ENCODE measurements at places on chromosomes 7 and 10. TPM values are rescaled to one million over a fixed set of nuclear protein-coding genes. Genes with fewer than 3 reads are reported as not detected.

- no peak for DNase-seq
- H3K27ac ChIP-seq, result no peak overlapping the region
- H3K4me3 ChIP-seq, result no peak overlapping the region
- H3K4me1 ChIP-seq, result no peaks in the 10 kb centered on the region
These were observed 3.8 kb upstream of the TCERG1L start for GRCh38 chr10:131315344-131315743.

DNA sequence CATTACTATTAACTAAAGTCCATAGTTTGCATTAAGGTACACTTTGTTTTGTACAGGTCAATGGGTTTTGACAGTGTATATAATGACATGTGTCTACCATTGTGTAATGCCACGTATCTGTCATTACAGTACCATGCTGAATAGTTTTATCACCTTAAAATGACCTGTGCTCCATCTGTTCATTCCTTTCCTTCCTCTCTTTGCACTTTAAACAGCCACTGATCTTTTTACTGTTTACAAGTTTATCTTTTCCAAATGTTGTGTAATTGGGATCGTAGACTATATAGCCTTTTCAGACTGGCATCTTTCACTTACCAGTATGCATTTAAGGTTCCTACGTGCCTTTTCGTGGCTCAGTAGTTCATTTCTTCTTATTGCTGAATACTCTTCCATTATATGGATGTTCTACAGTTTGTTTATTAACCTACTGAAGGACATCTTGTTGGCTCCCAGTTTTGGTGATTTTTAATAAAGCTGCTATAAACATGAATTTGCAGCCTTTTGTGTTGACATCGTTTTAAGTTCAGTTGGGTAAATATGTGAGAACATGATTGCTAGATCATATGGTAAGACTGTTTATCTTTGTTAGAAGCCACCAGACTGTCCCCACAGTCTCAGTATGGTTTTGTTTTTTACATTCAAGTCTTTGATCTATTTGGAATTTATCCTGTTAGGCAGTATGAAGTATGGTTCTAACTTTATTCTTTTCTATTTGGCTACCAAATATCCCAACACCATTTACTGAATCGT, 24.7 kb downstream of the STAM start:
- H3K27ac ChIP-seq, result peak overlapping the region; percentile 66
- H3K4me3 ChIP-seq, result no peak overlapping the region
- no peak for DNase-seq
- H3K4me1 ChIP-seq, result peaks cover 81% of the 10 kb centered on the region
- no peaks in the 10 kb centered on the region for H3K27me3 ChIP-seq

GRCh38 chr7:31478721-31479120, 35.2 kb upstream of the ITPRID1 start:
- H3K27me3 ChIP-seq, result no peaks in the 10 kb centered on the region
- H3K4me1 ChIP-seq, result no peaks in the 10 kb centered on the region
- H3K27ac ChIP-seq, result no peak overlapping the region
- DNase-seq, result no peak
- H3K4me3 ChIP-seq, result no peak overlapping the region

- no peaks in the 10 kb centered on the region for H3K4me1 ChIP-seq
- H3K4me3 ChIP-seq, result no peak overlapping the region
- no peak for DNase-seq
- no peaks in the 10 kb centered on the region for H3K36me3 ChIP-seq
- H3K27ac ChIP-seq, result no peak overlapping the region
These were observed 69.0 kb downstream of the FAM107B start for GRCh38 chr10:14705548-14706230.

The ZNF804B gene
- not detected for total RNA-seq

The GPR158 gene
- total RNA-seq, result not detected

DNA sequence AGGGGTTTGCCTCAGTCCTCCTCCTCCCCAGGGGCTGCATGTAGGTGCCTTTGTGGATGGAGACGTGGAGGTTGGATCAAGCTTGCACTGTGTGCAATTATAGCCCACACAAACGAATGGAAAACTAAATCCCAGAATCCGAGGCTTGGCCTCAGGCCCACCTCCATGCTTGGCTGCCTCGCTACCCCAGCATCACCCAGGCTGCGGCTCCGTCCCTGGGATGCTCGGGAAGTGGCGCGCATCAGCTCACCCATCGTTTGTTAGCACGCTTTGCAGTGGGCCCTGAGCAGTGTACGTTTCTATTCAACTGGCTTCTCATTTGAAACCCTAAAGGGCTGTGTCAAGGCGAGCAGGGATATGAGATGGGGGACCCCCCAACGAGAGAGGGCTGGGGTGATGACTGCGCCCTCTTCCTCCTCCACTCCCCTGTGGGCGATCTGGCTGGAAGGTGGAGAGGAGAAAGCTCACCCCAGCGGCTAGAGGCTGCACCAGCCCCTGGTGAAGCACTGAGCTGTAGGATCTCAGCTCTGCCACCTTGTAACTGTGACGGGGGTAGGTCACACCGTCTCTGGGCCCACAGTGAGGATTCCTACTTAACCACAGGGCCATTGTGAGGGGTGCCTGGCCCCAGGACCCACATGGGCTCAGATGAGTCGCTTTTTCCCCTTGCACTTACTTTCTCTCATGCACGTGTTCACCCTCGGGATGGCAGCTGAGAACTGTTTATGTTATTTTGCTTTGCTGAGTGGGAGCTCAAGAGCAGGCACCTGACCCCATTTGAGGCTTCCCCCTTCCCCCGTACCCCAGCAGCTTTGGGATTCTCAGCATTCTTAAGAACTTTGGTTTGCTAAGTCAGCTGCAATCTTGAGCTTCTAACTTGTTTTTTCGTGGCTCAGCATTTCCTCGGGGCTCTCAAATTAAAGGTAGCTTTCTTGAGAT, 12.7 kb upstream of the BTBD16 start:
- no peaks in the 10 kb centered on the region for H3K36me3 ChIP-seq
- DNase-seq, result no peak
- no peak overlapping the region for H3K27ac ChIP-seq
- H3K4me3 ChIP-seq, result no peak overlapping the region

GRCh38 chr10:3785851-3786271, 852 bp upstream of the KLF6 start:
- H3K36me3 ChIP-seq, result no peaks in the 10 kb centered on the region
- peaks cover 6% of the 10 kb centered on the region for H3K4me1 ChIP-seq
- H3K27me3 ChIP-seq, result no peaks in the 10 kb centered on the region
- peak overlapping the region; percentile 100 for H3K27ac ChIP-seq
- peak overlapping the region; percentile 69 for H3K4me3 ChIP-seq

DNA sequence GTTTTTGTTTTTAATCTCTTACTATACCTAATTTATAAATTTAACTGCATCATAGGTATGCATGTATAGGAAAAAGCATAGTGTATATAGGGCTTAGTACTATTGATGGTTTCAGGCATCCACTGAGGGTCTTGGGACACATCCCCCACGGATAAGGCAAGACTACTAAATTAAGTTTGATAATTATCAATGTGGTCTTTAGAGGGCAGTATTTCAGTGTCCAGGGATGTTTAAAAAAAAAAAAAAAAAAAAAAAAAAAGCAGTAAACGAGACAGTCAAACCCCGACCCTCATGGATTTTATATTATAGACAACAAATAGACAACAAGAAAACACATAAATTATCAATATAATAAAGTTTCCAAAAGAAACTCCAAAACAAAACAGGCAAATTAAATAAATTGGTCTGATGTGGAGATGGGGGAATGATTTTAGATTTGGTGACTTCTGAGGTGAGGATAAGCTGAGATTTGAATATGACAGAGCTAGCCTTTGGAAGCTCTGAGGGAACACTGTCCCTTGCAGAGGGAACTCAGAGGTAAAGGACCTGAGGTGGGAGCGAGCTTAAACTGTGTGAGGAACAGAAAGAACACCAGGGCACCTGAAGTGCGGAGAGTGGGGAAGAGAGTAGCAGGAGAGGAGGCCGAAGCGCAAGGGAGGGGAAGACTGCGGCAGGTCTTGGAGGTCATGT, 14.8 kb downstream of the ACSM6 start:
- no peaks in the 10 kb centered on the region for H3K27me3 ChIP-seq
- no peak overlapping the region for H3K27ac ChIP-seq
- no peak overlapping the region for H3K4me3 ChIP-seq

GRCh38 chr7:80498481-80499349, 13.1 kb downstream of the GNAT3 start:
- DNase-seq, result no peak
- H3K27ac ChIP-seq, result peak overlapping the region; percentile 80
- peaks cover 25% of the 10 kb centered on the region for H3K4me1 ChIP-seq
- H3K27me3 ChIP-seq, result no peaks in the 10 kb centered on the region
- peak overlapping the region; percentile 3 for H3K4me3 ChIP-seq

The NAT16 gene
- not detected for total RNA-seq

- H3K27me3 ChIP-seq, result no peaks in the 10 kb centered on the region
- no peaks in the 10 kb centered on the region for H3K4me1 ChIP-seq
- H3K27ac ChIP-seq, result no peak overlapping the region
- DNase-seq, result no peak
- no peaks in the 10 kb centered on the region for H3K36me3 ChIP-seq
- H3K4me3 ChIP-seq, result no peak overlapping the region
These were observed 101.4 kb downstream of the PPP1R17 start for GRCh38 chr7:31788445-31788844.

The HOXA3 gene
- total RNA-seq, result 0.53 TPM

GRCh38 chr7:140093375-140093774, 30.6 kb upstream of the PARP12 start:
- no peaks in the 10 kb centered on the region for H3K4me1 ChIP-seq
- no peaks in the 10 kb centered on the region for H3K36me3 ChIP-seq
- DNase-seq, result no peak
- no peak overlapping the region for H3K27ac ChIP-seq
- H3K4me3 ChIP-seq, result no peak overlapping the region

GRCh38 chr10:67033878-67034277, 108.0 kb downstream of the LRRTM3 start:
- H3K27ac ChIP-seq, result no peak overlapping the region
- H3K4me1 ChIP-seq, result no peaks in the 10 kb centered on the region
- H3K36me3 ChIP-seq, result no peaks in the 10 kb centered on the region

DNA sequence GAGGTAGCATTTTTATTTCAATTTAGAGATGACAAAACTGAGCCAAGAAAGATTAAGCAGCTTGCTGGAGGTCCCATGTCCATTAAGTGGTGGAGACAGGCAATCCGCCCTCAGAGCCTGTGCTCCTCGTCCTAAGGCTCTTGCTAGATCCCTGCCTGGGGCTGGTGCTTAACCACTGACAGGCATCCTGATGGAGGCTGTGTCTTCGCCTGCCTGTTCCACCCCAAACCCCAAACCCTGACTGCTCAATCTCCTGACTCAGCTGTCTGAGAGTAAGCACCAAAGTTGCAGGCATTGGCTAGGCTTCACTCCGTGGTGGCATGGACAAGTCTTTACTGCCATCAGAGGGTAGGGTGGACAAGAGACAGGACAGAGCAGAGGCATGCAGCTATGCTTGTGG, 209.4 kb downstream of the POU6F2 start:
- no peaks in the 10 kb centered on the region for H3K36me3 ChIP-seq
- DNase-seq, result no peak
- no peaks in the 10 kb centered on the region for H3K4me1 ChIP-seq
- H3K4me3 ChIP-seq, result no peak overlapping the region
- H3K27me3 ChIP-seq, result no peaks in the 10 kb centered on the region

DNA sequence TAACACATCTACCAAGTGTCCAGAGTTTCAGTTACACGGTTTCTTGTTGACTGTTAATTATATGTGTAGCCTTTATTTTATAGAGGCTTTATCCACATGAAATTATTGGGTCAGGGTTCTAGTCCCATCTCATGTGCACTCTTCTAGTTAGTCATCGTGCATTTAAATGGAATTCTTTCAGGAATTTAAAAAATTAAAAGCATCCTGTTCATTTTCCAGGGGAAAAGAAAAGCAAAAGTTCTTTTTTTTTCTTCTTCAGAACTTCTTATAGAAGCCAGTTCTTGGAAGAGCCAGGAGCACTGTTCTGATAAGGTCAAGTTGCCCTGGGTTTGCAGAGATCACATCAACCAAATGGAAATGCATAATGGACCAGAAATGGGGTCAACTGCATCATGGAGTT, 324.7 kb downstream of the INHBA start:
- no peak overlapping the region for H3K4me3 ChIP-seq
- DNase-seq, result no peak
- H3K27ac ChIP-seq, result no peak overlapping the region

DNA sequence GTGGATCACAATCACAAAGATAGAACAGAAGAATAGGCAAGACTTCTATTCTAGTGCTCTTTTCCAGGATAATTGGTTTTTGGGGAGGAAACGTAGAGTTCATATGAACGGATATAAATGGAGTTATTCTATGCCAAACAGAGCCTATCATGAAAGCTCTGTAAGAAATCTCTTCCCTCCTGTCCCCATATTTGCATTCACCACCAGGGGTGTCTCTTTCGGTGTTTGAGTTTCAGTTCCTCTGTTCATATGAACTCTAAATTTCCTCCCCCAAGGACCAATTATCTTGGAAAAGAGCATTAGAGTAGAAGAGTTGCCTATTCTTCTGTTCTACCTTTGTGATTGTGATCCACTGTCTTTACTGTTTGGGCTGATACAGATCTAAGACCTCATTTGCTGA, 48.3 kb upstream of the CDC14C start:
- no peaks in the 10 kb centered on the region for H3K36me3 ChIP-seq
- H3K27ac ChIP-seq, result no peak overlapping the region
- no peaks in the 10 kb centered on the region for H3K27me3 ChIP-seq
- no peaks in the 10 kb centered on the region for H3K4me1 ChIP-seq

DNA sequence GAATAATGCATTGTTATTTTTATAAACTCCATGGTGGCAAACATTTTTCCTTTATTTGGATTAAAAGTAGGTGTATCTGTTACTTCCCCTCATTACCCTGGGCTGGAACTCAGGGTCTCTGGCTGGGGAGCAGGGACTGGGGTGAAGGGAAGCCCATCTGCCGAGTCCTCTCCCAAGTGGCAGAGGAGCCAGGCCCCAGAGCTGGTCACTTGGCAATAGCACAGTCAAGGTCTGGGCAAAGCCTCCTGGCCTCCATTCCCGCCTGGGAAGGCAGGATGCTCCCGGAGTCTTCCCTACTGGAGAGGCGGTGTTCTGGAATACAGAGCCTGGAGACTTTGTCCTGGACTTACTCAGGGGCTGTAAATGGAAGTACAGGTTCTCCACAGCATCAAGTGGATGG, 76.2 kb downstream of the CDH23 start:
- no peak overlapping the region for H3K4me3 ChIP-seq
- H3K4me1 ChIP-seq, result peaks cover 70% of the 10 kb centered on the region
- no peak overlapping the region for H3K27ac ChIP-seq
- no peak for DNase-seq

GRCh38 chr10:31399171-31399570, 80.2 kb downstream of the ZEB1 start:
- no peaks in the 10 kb centered on the region for H3K36me3 ChIP-seq
- DNase-seq, result no peak
- no peaks in the 10 kb centered on the region for H3K27me3 ChIP-seq
- H3K27ac ChIP-seq, result peak overlapping the region; percentile 90
- peaks cover 90% of the 10 kb centered on the region for H3K4me1 ChIP-seq
- peak overlapping the region; percentile 27 for H3K4me3 ChIP-seq

GRCh38 chr7:65475040-65475726, 101.5 kb downstream of the ZNF92 start:
- H3K36me3 ChIP-seq, result no peaks in the 10 kb centered on the region
- no peaks in the 10 kb centered on the region for H3K27me3 ChIP-seq
- no peak overlapping the region for H3K27ac ChIP-seq
- no peak overlapping the region for H3K4me3 ChIP-seq
- H3K4me1 ChIP-seq, result no peaks in the 10 kb centered on the region

All from gastrocnemius medialis (tissue), 4 donors.